Fibroblast of lung (primary cell): ENCODE measurements at places on chromosomes 6 and 20. TPM values are rescaled to one million over a fixed set of nuclear protein-coding genes. Genes with fewer than 3 reads are reported as not detected.

The MUC21 gene
- total RNA-seq, result not detected in 2 replicates

The PRDM1 gene
- 2.3 and 5.4 TPM in 2 replicates for total RNA-seq

The CABLES2 gene
- 0.51 and 0.66 TPM in 2 replicates for total RNA-seq

The TGM3 gene
- total RNA-seq, result under 0.01 TPM in 1 of 2 replicates, not detected in the other

The C4A gene
- 21.1 and 46.0 TPM in 2 replicates for total RNA-seq

The TNNC2 gene
- total RNA-seq, result 1.3 and 1.8 TPM in 2 replicates

The ZFP57 gene
- not detected in 2 replicates for total RNA-seq

The PPP1R14C gene
- 0.17 and 0.26 TPM in 2 replicates for total RNA-seq
